Dorsolateral prefrontal cortex (tissue), 122 donors: ENCODE measurements at places on chromosomes 5 and 9.

DNA sequence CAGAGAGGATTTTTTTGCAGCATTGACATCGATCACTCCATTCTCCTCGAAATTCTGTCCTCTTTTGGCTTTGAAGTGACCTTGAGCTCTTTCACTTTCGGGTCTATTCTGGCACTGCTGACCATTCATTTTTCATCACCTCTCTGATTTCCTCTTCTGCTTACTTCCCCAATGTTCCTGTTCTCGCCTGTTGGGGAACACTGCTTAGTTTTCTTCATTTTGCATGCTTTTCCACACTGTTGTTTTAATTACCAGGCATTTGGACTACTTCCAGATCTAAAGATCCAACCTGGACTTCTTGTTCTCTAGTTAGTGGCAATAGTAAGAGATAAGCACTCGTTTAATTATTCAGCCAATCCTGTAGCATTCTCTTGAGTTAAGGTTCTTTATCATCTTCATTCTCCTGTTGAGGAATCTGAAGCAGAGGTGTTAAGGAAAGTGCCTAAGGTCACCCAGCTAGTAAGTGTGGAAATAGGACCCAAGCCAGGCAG, 53.4 kb downstream of the MAN2A1 start:
- no peak for DNase-seq

- DNase-seq, result no peak
Measured at GRCh38 chr5:1667648-1668140, 131.9 kb downstream of the MRPL36 start.

- no peak for DNase-seq
Measured at GRCh38 chr5:95887977-95888376, 65.5 kb upstream of the GLRX start.

DNA sequence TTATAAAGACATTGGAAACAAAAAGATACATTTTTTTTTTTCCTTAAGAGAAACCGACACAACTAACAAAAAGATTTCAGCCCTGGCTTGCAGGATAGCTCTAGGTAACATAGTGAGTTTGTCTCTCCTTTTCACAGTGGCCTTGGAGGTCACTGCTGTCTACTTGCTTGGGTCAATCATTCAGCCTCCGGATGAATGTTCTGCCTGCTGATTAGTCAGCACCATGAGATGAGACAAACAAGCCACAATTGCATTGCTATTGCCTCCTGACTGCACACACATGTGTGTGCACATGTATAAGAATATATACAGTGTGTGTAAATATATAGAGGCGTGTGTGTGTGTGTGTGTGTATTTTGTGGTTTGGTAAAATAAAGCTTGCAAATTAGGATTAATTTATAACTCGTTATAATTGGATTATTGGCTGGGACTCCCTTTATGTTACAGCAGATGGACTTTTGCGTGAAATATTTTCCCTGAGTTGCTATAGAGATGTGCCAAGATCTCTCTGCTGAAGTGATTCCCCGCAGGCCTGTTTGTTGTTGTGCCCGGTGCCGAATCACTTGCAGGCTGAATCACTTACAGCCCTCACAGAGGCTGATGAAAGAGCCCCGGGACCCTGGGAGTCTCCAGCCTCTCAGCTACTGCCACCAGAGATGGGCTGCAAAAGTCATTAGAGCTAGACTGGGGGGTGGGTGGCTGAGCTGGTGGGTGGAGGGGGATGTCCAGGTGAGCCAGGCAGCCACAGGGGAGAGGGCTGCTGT, 161.2 kb downstream of the FGF18 start:
- DNase-seq, result no peak

DNA sequence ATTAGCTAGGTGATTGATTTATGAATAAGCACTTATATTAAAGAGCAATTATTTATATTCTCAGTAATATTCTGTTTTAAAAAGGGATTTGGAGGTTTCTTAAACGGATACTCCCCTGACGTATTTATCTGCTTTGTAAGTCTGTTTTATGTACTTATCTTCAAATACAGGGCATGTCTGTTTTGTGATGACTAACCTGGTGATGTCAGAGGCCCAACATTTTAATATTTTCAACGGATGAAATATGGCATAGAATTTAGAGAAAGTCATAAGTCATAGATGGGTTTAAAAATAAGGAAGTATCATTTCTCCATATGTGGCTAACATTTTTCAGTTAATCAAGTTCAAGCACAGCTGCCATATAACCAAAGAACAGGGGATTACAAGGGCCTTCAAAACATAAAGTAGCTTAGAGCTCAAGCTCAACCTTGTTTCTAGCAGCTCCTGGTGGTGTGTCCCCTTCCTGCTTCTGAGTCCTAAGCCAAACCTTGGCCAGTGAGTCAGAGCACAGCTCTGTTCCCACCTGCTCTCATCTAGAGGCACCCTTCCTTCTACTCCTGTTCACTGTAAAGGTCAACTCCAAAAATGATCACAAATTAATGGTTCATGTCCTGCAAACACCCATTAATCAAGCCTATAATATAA, 131.4 kb downstream of the OXCT1 start:
- no peak for DNase-seq

- no peak for DNase-seq
Measured at GRCh38 chr5:149694007-149694406, 36.1 kb upstream of the PPARGC1B start.

- DNase-seq, result no peak
Measured at GRCh38 chr9:70256123-70256551, 2.6 kb upstream of the SMC5 start.
